ENCODE measurements at places on chromosomes 1 and 21.

- no peak for DNase-seq
These were observed 48.1 kb upstream of the KCNA3 start for GRCh38 chr1:110722807-110723206.

- DNase-seq = no peak
These were observed 425 bp upstream of the TADA1 start for GRCh38 chr1:166876540-166876838.

DNA sequence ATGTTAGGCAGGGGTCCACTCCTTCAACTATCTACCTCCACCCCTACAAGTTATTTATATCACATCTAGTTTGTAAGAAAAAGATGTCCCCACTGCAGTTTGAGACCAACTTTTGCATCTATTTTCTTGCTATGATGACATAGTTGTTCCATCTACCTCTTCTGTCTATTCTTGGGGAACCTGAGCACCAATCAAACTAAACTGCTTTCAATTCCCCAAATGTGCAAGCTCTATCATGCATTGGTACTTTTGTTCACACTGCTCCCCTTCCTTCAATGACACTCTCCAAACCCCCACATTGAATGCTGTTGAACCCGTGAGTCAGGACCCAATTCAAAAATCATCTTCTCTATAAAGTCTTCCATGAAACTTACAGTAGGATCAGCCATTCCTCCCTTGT, 16.0 kb upstream of the FRRS1 start:
- no peak for DNase-seq

- DNase-seq = no peak
These were observed 15.5 kb upstream of the SERINC2 start for GRCh38 chr1:31397360-31398095.

DNA sequence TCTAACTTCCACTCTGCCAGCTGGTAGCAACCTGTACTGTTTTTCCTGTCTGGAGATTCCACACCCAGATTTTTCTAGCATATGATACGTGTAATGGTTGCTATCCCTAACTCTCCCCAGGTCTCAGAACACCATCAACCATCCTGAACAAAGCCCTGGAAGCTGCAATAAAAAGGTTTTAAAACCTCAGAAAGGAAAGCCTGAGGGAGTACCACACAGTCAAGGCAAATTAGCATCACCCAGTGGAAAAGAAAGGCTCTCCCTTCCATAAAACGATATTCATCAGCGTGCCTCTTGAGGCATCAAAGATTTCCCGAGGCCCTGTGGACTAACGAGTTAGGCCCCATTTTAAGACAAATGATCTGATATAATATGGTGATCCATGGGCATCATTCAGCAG, 421.0 kb downstream of the ADGRL2 start:
- no peak for DNase-seq

DNA sequence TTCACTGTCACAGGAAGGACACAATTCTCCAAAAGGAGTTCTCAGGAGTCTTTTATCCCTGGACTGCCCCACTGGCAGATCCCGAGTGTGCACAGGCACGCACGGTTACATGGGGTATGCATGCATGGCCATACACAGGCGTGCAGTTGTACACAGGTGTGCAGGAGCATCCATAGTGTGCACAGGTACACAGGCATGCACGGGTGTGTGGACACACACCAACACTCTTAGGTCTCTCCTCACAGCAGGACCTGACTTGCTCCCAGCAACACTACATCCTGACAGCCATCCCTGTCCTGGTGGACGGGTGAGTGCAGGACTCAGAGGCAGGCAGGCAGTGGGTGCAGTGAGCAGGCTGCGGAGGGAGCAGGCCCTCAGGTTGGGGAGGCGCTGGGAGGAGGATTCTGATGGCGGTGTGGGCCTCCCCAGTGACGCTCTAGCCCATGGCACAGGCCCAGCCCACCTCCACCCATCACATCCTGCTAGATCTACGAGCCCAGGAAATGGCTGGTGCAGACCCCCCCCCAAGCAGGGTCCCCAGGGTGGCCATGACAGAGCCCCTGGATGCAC, 28.4 kb downstream of the SLC19A1 start:
- DNase-seq = peak; percentile 63

DNA sequence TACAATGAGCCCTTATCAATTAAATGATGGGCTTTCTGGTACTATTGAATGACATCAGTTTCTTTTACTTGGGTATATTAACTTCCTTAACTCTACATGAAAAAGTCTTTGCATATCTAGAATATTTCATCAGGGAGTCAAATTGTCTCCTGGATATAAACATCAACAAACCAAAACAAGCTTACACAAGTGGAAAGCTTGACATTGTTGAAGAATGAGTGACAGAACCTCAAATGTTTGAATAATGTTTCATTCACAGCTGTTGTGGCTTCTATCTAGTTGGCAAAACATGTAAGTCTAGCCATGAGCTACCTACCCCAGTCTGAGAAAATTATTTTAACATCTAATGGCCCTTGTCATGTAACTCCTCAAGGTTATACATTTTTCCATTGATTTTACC, 604.8 kb upstream of the ADAMTS5 start:
- no peak for DNase-seq

DNA sequence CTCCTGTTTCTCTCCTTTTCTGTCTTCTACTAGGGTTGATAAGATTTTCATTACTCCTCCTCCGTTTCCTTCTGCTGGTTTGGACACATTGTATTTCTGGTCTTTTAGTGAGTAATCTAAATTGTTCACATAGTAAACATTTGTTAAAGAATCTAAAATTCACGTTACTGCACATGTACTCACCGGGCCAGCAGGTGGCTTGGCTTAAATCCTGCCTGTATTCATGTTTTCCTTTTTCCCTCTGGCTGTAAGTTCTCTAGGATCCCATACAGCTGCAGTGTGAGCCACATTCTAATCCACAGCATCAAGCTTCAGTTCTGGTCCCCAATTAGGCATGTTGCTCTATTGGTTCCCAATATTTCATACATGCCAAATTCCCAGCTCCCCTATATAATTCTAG, 958.3 kb downstream of the ADGRL2 start:
- DNase-seq = no peak

DNA sequence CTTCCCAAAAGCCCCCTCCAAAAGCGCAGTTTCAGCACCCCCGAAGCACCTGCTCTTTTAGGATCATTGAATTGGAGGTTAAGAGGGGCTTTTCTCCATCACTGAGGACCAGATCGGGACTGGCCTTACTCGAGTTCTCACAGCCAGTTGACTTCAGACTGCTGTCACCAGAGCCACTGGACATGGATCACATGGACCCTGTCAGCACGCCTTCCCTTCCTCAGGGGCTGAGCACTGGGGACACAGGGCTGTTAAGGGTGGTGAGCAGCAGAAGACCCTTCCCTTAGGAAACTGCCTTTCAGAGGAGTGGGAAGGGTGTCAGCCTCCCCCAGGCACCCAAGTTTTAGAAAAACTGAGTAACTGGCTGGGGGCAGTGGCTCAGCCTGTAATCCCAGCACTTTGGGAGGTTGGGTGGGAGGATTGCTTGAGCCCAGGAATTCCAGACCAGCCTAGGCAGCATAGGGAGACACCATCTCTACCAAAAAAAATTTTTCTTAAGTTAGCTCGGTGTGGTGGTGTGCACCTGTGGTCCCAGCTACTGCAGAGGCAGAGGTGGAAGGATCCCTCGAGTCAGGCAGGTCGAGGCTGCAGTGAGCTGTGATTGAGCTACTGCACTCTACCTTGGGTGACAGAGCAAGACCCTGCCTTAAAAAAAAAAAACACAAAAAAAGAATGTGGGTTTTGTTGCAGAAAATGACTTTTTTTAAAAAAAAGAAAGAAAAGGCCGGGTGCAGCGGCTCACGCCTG, 584 bp upstream of the FGR start:
- no peak for DNase-seq

- no peak for DNase-seq
These were observed 76.6 kb downstream of the NGF start for GRCh38 chr1:115261496-115261895.

- DNase-seq = no peak
These were observed 95.5 kb downstream of the MIS18A start for GRCh38 chr21:32183396-32183795.

DNA sequence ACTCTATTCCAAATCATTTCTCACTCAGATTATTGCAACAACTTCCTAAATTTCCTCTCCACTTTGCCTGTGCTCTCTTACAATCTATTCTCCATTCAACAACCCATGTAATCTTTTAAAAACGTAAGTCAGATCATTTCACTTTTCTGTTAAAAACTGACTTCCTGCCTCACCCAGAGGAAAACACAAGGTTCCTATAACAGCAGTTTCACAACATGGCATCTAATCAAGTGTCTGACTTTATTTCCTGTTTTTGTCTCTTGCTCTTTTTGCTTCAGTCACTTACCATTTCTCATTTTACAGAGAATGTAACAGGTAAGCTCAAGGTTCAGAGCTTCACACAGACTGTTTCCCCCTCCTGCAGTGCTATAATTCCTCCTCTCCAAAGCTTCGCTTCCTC, 560.7 kb downstream of the LRRIQ3 start:
- no peak for DNase-seq

DNA sequence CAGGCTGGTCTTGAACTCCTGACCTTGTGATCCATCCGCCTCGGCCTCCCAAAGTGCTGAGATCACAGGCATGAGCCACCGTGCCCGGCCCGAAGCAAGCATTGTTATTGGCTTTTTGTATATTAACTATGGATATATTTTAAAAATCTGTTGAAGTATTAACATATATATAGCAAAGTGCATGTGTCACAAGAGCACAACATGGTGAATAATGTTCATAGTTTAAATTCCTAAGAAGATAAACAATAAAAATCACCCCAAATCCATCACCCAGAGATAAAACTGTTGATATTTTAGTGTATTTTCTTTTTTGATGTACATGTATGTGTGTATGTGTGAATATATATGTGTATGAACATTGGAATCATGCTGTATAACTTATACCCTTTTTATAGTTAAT, 9.1 kb upstream of the FOXE3 start:
- no peak for DNase-seq

GRCh38 chr1:1080122-1080757, 6.1 kb upstream of the RNF223 start:
- peak; percentile 26 for DNase-seq

DNA sequence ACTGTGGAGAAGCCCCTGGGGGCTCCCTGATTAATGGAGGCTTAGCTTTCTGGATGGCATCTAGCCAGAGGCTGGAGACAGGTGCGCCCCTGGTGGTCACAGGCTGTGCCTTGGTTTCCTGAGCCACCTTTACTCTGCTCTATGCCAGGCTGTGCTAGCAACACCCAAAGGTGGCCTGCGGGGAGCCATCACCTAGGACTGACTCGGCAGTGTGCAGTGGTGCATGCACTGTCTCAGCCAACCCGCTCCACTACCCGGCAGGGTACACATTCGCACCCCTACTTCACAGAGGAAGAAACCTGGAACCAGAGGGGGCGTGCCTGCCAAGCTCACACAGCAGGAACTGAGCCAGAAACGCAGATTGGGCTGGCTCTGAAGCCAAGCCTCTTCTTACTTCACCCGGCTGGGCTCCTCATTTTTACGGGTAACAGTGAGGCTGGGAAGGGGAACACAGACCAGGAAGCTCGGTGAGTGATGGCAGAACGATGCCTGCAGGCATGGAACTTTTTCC, 24.8 kb downstream of the PCSK9 start:
- no peak for DNase-seq

DNA sequence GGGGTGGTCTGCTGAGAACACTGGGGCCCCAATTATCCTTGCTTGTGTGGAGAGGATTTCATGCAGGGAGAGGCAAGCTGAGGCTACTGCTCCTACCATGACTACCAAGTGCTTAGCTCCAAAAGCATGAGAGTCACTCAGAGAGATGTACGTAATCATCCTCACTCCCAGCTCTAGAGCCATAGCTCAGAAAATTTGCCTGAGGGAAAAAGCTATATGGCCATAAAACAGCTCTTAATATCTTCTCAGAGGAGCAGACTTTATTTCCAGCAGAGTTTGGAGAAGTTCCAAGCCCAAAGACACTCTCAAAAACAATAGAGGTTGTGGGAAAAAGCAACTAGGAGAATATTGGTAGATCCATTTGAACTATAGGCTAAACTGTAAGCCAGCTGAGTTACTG, 106.4 kb upstream of the PBX1 start:
- no peak for DNase-seq

GRCh38 chr1:62908168-62908695, 124.3 kb downstream of the ATG4C start:
- no peak for DNase-seq

DNA sequence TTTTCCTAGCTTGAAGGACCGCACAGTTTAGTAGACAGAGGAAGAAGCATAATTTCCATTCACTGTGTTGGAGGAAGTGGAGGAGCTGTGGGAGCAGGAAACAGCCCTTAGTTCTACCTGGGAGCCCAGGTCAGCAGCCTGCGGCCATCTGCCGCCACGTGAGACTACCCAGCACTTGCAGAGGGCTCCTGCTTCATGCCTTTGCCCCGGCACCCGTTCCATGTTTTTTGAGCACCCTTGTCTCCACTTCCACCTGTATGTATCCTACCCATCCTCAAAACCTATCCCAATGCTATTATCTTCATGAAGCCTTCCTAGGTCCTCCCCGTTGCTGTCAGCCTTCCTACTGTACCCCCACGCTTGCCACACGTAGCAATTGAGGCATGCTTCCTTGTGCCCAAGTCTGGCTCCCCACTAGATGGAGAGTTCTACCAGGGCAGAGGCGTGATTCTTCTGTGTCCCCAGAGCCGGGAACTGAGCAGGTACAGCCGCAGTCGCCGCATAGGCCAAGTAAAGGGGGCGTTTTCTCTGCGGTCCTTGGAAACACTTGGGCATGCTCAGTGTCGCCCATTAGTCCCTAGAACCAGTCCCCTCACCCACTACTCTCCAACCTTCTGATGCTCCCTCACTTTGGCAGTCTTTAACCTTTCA, 1.9 kb downstream of the SLC6A9 start:
- no peak for DNase-seq

DNA sequence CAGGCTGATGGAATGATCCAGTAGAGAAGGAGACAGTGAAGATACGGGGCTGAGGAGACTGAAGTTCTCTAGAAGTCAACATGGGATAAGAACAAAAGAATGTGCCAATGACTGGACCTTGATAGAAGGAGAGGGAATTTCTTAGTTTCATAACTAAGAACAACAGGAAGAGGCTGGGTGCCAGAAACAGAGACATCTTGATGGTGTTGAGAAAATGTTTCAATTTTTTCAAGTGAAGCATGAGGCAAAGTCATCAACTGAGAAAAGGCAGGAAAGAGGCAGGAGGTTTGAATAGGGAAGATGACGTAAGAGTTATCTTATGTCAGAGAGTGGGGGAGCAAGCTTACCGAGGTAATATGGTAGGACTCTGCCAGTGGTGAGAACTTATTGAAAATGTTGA, 80.1 kb downstream of the SPAG17 start:
- DNase-seq = no peak

DNA sequence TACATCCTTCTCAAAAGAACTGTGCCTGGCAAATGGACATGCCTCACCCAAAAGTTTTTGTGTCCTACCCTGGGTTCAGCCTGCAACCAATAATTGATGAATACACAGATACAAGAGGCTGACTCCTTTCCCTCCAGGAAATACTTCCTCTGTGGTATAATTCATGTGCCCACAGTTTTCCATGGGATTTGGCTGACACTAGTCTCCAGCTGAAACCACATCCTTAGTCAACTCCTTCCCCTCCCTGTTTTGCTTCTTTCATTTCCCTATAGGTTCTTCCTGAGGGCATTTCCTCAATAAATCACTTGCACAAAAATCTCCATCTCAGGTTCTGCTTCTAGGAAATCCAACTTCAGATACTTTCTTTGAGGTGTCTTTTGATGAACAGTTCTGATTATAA, 436.6 kb upstream of the C1orf87 start:
- no peak for DNase-seq
